DND-41 (cell line): ENCODE measurements at places on chromosomes 4 and X.

DNA sequence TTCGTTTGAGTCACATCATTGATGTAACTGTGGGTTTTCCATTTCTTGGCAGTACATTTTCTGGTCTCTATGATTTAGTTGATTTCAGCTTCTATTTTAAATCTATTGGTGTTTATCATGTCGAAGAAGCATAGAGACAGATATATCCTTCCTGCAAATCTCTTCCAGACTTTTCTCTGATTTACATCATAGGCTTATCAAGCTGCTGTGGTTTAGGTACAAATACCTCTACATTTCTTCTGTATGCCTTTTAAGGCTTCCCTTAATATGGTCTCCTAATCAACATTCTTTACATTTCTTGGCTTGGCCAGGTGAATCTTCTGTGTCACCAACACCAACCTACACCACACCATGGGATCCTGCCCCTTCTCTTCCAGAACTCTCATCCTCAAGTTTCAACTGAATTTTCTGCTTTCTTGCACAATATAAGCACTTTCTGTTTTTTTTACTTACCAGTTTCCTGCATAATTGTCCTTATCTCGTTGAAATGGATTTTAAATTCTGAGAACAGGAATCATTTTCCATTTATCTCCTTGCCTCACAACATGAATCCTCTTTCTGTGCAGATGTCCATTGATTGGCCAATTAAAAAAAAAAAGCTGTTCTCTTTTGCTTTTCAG lies 626.9 kb downstream of the ANKRD50 start:
- no peak for DNase-seq

- peak; percentile 20 for DNase-seq
These were observed 118.0 kb upstream of the WDFY3 start for GRCh38 chr4:85084371-85085094.

DNA sequence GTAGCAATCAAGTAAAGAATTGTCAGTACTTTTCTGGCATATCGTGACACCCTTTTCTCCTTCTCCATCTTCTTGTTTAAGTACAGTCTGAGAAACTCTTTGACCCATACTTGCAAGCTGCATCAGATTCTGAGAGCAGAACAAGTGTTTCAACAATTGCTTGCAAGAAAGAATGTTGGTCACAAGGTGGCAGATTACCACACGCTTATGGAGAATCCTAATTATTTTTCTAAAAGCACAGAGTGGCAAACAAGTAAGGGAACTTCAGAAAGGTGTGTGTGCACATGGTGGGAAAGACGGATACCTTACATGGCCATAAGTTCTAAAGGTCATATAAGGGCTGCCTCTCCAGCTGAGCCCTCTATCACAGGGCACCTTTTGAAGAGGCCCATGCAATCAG lies 136.4 kb upstream of the FGF13 start:
- DNase-seq, result no peak

GRCh38 chr4:145878501-145879435 lies 59.9 kb downstream of the ZNF827 start:
- DNase-seq, result no peak

DNA sequence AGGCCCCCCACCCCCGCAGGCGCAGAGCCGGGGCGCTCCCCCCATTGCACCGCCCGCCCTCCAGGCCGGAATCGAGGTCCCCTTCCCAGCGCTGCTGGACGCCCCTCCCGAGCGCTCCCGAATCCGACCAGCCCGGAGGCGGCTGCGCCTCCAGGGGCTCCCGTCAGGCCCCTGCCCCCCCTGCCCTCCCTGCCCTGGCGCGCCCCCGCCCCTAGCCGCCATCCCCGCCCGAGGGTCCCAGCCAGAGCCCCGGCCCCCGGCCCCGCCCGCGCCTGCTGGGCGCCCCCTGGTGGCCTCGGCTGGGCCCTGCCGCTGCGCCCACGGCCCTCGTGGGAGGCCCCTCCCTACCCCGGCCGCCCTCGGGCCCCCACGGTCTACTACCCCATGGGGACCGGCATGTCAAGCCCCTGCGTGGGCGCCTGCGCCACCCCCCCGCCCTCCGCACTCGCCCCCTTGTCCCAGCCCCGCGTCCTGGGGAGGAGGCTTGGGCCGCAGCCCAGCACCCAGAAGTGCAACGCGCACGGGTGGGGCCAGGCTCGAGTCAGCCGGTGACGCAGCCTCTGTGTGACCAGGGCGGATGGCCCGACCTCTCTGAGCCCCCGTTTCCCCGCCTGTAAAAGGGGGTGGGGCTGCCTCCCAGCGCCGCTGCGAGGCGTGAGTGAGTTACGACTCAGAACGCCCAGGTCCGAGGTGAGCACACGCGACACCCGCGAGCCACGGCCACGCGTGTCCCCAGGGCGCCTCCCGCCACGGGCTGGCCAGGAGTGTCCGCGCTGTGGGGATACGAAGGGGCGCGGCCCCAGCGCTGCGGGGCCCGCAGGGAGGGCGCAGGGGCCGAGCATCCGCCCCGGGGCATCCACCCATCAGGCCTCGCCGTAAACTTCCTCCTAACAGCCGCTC lies 104.9 kb downstream of the FAM53A start:
- DNase-seq, result no peak

GRCh38 chr4:57080781-57081650 lies 29.2 kb downstream of the IGFBP7 start:
- DNase-seq, result no peak

GRCh38 chrX:25737540-25737939 lies 400.6 kb upstream of the MAGEB18 start:
- DNase-seq, result no peak

GRCh38 chrX:15723887-15724517 lies 14.1 kb upstream of the CA5B start:
- no peak for DNase-seq

DNA sequence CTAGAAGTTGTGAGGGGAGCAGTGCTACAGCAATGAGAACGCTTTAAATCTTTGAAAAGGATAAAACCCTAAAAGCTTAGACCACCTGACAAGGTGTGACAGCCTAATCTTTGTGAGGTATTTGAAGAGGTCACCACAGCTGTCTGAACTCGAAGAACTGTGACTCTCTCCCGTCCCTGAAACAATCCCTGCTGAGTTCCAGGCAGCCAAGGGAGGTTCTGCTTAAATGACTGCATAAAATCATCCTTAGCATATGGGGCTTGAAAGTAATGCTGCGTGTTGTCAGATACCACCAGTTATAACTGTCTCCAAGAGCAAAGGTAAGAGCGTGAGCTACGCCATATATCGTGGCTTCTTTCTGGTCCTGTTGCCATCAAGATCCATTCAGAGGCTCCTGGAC lies 696.3 kb downstream of the PCDH7 start:
- DNase-seq, result no peak

- DNase-seq, result no peak
These were observed 346.6 kb upstream of the TENM3 start for GRCh38 chr4:181896614-181897013.

DNA sequence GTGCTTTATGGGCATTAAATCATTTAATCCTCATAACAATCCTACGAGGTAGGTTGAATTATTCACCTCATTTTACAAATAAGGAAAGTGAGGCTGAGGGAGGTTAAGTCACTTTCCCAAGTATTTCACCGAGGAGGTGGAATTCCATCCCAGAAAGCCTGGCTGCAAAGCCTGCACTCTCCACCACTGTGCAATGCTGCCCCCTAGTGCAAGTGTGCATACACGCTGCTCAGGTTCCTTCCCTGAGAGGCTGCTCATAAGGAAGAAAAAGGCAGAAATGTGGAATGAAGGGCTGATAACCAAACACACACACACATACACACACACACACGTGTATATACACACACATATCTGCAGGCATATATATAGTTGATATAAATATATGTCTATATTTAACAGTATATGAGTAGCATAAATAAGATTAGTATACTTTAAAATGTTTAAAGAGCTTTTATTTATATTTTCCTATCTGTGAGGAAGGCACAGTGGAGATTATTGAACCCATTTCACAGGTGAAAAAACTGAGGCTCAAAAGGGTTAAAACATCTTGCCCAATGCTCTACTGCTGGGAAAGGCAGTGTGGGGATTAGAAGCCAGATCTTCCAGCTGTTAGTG lies 714.5 kb upstream of the TENM3 start:
- peak; percentile 28 for DNase-seq

DNA sequence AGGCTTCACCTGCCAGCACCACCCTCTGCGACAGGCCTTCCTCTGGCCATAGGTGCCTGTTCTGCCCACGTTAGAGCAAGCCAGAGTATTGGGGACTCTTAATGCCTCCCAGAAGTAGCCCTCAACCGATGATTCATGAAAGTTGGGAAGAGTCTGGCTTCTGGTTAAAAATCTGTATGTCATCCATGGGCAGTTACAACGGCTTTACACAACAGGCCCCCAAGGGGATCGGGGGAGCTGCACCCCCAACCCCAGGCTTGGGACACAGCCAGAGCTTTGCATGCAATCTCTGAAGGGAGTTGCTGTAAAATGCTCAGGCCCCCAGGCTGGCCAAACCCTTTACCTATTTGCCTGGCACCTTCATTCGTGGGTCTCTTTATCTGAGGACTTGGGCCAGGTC lies 5.4 kb upstream of the CYTL1 start:
- no peak for DNase-seq

DNA sequence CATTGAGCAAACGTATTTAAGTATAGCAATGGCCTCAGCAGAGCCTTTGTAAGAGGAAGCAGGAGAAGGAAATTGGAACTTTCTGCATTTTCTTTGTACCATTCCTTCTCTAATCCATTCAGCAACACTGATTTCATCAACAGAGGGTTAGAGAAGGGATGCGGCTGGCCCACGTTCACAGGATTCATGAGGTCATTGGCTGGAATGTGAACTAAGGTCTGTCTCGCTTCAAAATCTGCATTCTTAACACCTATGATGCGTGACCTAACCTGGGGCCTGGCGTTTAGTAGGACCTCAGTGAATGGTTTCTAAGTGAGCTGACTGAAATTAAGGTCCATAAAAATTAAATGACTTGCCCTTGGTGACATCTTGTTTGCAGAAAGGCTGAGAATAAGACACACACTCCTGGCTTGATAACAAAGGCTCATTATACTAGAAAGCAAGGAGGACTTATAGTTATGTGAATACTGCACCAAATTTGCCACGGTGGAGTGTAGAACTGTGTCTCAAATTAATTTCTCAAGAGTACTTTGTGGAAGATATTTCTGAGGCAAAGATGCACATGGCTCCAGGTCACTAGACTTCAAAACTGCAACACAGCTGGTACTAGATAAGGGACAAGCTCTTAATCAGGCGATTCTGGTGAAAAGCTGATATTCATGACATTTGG lies 25.4 kb downstream of the FGFBP1 start:
- DNase-seq, result no peak

- DNase-seq, result no peak
These were observed 191.6 kb downstream of the ANAPC10 start for GRCh38 chr4:144906181-144906925.

DNA sequence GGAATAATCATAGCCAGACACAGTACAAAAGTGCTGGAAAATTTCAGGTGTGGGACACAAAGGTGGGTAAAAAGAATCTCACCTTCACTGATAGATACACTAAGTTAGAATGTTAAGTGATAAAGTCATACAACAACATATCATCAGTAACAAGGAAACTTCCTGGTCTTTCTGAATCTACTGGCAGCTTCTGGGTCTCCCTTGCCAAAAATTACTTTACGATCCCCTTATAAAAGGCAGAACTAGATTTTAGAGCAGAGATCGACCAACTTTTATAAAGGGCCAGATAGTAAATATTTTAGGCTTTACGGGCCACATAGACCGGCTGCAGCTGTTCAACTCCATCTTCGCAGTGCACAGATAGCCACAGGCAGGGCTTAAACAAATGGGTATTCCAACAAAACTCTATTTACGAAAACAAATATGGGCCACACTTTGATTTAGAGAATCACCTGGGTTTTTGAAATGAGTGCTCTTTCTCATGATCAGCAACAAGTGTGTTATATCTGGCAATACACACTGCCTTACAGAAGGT lies 159.9 kb downstream of the AASDH start:
- no peak for DNase-seq

DNA sequence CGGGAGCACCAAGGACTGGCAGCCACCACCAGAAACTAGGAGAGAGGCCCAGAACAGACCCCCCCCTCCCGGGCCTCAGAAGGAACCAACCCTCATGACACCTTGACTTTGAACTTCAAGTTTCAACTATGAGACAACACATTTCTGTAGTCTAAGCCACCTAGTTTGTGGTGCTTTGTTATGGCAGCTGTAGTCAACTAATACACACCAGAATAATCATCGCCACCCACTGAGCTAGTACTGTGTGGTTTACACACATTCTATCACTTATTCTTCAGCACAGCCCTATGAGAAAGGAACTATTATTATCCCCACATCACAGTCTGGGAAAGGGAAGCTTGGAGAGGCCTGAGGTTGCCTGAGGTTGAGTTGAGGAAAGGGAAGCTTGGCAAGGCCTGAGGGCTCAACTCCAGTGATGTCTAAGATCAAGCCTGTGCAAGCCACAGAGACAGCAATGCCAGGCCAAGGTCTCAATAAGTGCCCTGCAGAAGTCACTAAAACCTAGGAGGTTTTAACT lies 126.6 kb downstream of the FHDC1 start:
- no peak for DNase-seq

DNA sequence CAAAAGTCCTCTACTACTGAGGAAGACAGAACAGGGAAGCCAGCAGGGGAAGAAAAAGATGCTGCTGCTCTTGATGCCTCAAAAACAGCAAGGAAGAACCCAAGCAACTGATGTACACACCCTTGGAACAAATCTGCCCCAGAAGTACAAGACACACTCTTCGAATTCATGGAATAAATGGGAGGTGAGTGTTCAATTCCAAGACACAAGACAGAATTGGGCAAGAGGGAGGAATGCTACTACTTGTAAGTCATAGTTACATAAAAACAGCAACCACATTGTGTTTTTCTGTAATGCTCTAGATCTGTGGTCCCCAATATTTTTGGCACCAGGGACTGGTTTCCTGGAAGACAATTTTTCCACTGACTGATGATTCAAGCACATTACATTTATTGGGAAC lies 58.0 kb upstream of the H2AZ1 start:
- DNase-seq, result no peak

DNA sequence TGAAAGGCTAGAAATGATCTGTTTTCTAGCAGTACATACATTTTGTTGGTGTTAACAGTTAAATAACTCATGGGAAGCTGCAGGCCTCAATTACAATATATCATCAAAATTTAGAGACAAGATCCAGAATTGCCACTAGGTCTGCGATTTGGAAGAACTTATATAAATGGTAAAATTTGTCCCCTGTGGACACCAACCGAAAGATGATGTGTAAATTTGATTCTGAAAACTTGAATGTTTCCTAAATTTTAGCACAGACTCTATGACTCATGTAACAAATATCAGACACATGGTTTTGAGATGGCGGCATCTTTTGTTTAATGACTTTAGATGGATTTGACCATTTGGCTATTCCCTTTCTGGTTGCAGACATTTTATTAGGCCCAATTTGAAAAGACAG lies 6.0 kb upstream of the HPGDS start:
- no peak for DNase-seq

DNA sequence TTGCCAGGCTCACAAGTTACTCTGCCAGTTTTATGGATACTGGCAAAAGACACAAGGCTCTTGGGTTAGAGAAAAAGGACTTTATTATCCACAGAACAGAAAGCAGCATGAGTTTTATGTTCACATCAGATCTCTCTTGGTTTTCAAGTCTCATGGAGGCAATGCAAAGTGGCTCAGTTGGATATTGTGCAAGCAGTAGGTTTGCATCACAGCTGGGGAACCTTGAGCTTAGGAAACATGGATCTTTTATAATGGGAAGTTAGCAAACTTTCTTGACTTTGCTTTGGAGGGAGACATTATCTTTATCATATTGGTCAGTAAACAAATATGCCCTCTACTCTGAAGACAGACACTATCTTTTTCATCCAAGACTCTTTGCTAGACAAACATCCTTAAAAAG lies 109.2 kb upstream of the GRPR start:
- no peak for DNase-seq
